HFF-Myc (cell line): ENCODE measurements at places on chromosomes 1 and 21.

GRCh38 chr1:165536016-165536415, 7.8 kb upstream of the LRRC52 start:
- no peak for DNase-seq

GRCh38 chr1:50262436-50262835, 153.7 kb downstream of the ELAVL4 start:
- no peak for DNase-seq

GRCh38 chr1:222974496-222974895, 159.7 kb downstream of the DISP1 start:
- DNase-seq, result peak; percentile 59

DNA sequence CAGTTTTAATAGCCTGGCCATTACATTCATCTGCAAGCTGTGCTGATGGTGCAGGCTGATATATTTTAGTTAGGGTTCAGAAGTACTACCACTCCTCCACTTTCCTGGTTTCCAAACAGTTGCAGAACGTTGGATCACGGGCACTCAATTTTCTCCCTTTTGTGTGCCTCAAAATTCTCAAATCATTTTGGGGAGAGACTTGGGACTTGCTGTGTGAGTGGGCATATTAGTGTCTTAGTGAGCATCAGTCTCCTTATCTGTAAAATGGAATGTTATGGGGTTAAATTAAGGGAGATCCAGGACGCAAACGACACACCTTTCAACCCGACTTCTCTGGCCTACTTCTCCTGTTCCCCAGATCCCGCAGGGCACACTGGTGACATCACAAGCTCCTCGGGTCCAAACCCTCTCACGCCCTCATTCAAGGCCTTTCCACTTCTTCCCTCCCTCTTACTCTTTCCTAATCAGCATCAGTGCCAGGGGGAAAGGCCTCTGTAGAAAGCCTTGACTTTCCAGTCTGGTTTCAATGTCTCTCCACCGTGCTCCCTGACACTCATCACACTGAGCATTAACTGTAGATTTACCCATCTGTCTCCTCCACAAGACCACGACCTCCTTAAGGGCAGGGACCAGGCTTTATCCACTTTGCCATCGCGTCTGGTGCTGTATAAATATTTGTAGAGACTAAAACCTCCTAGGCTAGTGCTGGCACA, 1.2 kb downstream of the PIGP start:
- DNase-seq, result no peak

DNA sequence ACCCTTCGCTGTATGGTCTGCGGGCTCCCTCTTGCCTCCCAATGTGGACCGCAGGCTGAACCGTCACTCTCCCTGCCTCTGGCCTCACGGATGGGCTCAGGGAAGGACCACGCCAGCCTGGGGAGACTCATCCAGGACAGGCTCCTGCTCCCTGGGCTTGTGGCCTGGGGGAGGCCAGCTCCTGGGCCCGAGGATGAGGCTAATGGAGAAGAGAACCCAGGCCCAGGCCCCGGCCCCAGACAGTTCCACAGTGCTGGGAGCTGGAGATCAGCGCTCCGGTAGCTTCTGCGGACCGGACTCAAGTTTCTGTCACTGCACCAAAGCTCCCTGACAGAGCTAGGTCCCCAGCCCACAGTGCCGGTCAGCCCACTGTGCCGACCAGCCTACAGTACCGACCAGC, 13.4 kb upstream of the PLEKHG5 start:
- DNase-seq, result no peak

GRCh38 chr1:43979528-43980254, 681 bp downstream of the B4GALT2 start:
- DNase-seq, result no peak

DNA sequence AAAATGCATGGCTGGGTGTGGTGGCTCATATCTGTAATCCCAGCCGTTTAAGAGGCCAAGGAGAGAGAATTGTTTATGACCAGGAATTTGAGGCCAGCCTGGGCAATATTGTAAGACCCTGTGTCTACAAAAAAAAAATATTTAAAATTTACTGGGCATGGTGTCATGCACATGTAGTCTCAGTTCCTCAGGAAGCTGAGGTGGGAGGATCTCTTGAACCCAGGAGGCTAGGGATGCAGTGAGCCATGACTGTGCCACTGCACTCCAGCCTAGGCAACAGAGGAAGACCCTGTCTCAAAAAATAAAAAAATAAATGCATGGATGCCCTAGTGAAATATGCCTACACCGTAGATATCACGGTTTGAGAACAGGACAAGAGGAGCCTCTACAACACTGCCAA, 1331.2 kb upstream of the B3GALT2 start:
- DNase-seq, result no peak

GRCh38 chr21:29961291-29962027, 21.7 kb upstream of the GRIK1 start:
- DNase-seq, result no peak

GRCh38 chr21:46608672-46609111, 3.8 kb upstream of the S100B start:
- no peak for DNase-seq

DNA sequence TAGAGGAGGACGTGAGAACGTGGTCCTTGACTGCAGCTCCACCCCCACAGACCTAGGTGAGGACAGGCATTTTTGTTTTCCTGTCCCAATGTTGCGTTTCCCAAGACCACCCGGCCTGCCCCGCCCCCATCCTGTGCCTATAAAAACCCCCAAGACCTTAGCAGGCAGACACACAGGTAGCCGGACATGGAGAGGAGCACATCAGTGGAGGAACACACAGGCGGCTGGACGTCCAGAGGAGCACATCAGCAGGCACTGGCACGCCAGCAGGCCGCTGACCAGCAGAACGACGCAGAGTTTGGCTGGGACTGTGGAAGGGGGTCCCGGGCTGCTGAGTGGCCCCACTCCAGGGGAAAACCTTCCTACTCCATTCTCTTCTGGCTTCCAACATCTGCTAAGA, 12.7 kb upstream of the HMGCL start:
- no peak for DNase-seq

DNA sequence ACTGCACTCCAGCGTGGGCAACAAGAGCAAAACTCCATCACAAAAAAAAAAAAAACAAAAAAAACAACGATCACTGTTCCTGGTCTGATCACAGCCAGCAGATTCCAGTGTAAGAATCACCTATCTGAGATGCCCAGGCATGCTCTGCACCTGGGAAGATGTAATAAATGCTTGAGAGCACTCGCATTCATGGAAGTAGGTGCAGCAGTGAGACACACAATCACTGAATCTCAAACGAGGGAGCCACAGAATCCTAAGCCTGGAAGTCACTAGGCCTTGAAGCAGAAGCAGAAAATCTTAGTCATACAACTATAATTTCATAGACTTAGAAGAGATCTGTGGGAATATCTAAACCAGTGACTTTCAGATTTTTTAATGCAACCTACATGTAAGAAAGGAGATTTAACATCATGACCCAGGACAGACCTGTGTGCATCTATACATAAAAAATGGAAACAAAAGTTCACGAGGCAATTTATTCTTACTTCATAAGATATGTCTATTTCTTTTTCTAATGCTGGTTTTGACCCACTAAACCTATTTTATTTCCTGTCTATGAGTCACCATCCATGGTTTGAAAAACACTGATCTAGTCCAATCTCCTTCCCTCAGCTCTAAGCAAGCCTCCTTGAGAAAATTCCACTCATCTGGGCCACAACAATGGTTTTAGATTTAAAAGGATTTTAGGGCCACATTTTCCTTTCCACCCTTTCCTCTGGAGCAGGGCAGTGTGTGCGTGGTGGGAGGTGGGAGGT, 30.4 kb downstream of the RIMS3 start:
- no peak for DNase-seq
